ENCODE measurements at places on chromosomes 7 and 10.

- DNase-seq: no peak
Measured at GRCh38 chr7:117445206-117445605, 17.9 kb upstream of the ASZ1 start.

- no peak for DNase-seq
Measured at GRCh38 chr7:30062587-30062986, 34.4 kb downstream of the PLEKHA8 start.

DNA sequence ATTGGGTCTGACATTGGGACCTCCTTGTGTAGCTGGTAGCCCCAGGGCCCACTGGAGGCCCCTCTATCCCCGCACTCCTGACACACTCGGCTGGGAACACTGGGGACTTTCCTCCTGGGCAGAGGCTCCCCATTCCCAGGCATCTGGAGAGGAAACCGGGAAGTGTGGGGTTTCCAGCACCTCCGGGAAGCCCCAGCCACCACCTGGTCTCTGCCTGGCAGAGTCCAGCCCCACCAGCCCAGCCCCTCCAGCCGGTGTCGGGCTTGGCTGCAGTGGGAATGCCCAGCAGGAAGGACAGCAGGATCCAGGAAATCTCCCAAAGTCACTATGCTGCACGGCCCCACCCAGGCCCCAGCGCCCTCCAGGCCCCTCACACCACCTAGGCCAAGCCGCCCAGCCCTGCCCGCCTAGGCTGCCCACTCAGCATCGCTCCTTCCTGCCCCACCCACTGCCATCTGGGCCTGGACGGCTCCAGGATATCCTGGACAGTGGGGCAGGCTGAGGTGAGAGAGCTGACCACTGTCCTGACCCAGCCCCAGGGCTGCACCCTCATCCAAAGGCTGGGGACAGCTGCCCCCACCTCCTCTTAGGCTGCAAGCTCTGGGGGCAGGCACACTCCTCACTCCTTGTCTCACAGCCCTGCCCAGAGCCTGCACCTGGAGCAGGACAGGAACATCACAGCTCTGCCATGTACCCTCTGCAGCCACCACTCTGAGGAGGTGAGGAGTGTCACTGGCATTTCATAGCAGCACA, 11.8 kb downstream of the RASGEF1A start:
- no peak for DNase-seq

DNA sequence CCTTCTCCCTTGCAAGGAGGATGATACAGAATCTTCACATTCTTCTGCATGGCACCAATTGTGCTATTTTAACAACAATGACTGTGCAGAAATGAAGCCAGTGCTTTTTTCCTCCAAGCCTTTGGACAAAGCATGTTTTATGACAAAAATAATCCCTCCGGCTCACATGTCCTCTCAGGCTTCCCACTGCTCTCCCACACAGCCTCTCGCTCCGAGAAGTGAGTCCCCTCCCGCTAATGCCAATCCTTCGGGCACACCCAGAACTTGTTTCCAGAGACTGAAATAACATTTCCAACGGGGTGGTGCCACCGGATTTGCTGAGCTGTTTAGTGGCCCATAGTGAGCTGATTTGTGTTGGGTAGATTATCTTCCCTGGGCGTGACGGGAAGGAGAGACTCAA, 35.8 kb downstream of the RBM17 start:
- no peak for DNase-seq

DNA sequence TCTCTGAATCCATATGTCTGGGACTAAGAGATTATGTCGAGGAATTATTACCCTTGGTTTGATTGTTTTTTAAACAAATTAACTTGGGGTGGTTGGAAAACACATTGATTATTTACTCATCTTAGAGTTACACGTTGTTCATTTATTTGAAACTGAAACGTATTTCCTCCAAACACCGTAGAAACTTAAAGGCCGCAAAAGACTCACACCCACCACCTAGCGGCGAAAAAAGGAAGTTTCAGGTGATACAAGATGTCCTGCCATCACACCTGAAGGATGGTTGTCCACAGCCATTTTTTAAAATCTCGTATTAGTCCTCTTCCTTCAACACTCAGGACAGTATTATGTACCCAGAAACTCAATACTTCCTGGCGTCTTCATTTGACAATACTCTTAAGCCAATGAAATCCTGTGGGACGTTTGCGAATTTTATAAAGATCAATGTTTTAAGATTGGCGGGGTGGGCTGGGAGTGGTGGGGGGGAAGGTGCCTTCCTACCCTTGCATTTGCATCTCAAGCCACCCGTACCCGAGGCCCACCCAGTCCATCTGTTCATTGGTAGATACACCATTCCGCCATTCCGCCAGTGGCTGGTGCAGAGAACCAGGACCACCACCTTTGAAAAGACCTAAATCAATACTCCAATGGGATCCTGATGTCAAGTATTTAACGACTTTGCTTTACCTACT, 1.4 kb upstream of the LCOR start:
- DNase-seq: peak; percentile 69

GRCh38 chr7:28151965-28152364, 28.6 kb downstream of the JAZF1 start:
- DNase-seq: no peak

DNA sequence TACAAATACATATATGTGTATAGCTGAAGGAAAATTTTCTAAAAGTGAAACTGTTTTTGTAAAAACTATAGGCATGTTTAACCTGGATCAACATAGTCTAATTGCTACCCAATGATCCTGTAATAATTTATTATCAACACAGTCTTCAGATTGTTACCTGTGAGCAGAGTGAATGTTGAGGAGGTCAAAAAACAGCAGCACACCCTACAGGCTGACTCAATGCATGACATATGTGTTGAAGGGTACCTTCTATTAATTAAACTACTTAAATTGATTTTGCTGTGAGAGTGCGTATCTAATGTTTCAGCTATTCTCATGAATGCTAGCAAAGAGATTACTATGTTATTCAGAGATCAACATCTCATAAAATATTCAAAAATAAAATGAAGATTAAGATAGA, 411.4 kb downstream of the TNS3 start:
- DNase-seq: no peak

GRCh38 chr7:95493247-95493646, 7.5 kb downstream of the ASB4 start:
- DNase-seq: no peak

GRCh38 chr10:106044503-106044902, 1120.0 kb downstream of the SORCS1 start:
- DNase-seq: no peak

- no peak for DNase-seq
Measured at GRCh38 chr7:69837387-69838068, 239.3 kb downstream of the AUTS2 start.

GRCh38 chr10:76175533-76176165, 744.2 kb downstream of the LRMDA start:
- no peak for DNase-seq

DNA sequence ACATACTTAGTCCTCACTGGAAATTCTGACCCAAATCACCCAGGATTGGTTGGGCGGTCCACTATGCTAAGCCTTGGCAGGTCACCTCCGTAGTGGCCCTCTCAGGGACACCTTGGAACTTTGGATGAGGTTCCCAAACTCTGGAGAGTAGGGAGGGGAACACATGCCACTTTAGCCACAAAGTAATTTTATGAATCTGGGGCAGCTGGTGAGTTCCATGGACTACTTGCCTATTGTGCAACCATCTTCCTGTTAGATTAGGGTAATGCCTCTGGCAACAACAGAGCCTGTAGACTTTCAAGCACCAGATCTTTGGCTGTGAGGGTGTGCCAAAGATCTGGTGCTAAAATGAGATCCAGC, 77.7 kb downstream of the ITGB8 start:
- DNase-seq: no peak

- DNase-seq: no peak
Measured at GRCh38 chr10:33412241-33412640, 77.8 kb upstream of the NRP1 start.

DNA sequence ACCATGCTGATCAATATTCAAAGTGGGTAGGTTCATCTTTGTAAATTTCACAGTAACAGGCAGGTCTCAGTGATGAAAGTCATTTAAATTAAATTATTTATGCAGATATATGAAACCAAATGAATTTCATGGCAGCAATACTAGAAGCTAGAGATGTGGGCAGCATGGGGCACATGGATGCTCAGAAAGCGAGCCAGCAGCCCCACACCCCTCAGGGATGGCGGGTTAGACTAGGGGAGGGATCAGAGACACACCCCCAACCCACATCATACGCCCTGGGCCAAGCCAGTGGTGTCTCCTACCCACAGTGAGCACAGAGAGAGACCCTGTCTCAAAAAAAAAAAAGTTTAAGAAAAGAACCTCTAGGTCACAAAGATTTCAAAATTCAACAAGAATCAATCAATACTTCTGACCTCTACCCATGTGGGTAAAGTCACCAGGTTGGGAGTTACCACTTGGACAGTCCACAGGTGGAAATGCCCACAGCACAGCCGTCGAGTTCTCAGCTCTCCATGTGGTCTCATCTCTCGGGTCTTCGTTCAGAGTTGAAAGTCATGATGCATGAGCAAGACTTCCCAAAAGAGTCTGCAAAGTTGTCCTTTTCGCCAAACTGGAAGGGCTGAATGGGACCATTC, 79.3 kb upstream of the PPP2R2D start:
- DNase-seq: no peak

DNA sequence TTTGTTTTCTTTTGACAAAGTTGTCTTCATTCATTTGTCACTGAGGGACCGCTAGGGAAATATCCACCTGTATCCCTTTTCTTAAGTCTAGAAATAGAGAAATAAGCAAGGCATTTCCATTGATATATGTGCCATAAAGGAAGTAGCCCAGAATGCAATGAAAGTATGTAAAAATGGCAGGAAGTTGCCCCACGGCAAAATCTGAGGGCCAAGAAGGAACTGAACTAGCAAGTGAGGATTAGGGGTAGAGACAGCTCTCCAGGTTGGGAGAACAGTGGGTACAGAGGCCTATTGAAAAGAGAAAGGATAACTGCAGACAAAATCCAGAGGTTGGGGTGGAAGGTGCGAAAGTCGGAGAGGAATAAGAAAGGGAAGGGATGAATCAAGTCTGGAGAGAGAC, 56.6 kb upstream of the TOMM7 start:
- no peak for DNase-seq

DNA sequence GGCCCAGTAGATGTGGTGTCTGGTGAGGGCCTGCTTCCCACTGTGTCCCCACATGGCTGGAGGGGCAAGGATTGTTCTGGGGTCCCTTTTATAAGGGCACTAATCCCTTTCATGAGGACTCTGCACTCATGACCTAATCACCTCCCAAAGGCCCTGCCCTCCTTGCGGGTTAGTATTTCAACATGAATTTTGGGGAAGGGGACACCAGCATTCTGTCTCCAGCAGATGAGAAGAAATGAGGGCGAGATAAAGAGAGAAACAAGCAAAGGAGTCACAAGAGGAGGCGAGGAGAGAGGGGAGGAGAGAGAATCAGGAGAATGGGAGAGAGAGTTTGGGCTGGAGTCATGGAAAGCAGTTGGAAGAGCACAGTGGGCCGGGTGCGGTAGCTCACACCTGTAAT, 83.7 kb downstream of the C10orf105 start:
- no peak for DNase-seq

DNA sequence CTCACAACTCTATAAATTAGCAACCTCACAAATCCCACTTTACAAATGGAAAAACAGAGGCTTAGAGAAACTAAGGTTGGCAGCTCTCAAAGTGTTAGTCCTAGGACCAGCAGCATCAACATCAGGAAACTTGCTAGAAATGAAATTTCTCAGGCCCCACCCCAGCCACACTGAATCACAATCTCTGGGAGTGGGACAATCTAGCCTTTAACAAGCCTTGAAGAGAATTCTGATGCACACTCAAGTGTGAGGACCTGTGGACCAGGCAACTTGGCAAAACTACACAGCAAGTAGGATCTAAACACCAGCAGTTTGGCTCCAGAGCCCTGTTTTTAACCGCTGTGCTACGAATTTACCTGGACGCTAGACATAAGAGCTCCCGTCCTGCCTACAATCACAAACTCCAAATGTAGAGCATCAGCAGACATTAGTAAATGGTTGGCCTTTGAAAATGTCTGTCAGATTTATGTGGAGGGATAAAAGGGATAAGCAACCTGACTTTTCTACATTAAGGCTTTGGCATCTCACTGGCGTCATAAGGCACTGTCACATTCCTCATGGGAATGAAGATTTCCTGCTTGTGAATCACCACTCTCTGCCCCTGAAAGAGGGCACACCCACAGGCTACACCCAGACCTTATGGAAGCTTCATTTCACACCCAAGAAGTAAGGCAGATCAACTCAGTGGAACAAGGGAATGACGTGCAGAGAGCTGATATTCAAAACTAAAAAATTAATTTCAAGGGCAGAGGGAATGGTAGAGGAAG, 34.5 kb downstream of the PPP1R3C start:
- no peak for DNase-seq

- DNase-seq: no peak
Measured at GRCh38 chr10:99487125-99487807, 45.5 kb upstream of the NKX2-3 start.

GRCh38 chr10:122877264-122877663, 2.1 kb downstream of the FAM24B start:
- DNase-seq: no peak

DNA sequence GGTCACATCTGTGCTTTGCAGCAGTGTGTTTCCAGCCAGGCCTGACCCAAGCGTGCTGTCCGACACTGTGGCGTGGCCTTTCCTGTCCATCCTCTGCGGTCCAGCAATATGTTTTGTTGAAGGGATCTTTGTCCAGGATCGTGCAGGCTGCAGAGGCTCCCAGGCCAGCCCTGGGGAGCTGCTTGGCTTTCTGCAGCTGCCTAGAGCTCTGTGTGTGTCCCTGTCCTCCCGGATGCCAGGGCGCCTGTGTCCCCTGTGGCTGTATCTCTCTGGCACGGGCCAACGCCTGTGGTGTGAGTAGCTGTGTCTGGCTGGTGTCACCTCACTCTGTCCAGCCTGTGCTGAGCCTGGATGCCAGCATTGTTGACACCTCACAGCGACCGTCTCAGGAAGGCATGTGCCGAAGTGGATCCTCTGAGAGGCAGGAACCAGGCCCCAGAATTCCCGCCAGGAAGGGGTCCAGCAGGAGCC, 94.5 kb downstream of the INPP5A start:
- no peak for DNase-seq

DNA sequence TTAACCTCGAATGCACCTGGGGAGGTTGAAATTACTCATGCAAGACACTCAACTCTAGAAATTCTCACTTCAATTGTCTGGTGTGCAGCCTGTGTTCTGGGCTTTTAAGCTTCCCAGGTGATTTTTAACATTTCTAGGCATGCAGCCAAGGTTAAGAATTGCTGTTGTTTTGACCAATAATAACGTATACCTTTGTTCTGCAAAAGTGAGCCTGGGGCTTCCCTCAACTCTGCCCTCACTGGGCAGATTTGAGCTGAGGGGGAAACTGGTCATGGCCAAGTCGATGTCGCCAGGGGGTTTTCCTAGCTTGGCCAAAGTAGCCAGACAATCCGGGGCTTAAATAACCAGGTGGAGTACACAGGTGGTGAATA, 568 bp downstream of the PRSS2 start:
- no peak for DNase-seq

Measured in activated CD4-positive, CD25-positive, alpha-beta regulatory T cell treated with anti-CD3 and anti-CD28 coated beads, Interleukin-2, amount 50 U/mL, for 16 hours (primary cell).